ENCODE measurements at places on chromosomes 5 and 9.

- DNase-seq, result no peak
These were observed at the start of gene MCTP1 for GRCh38 chr5:95284572-95285408. Gene MCTP1 (minus strand): TSS chr5:95285094.

- no peak for DNase-seq
These were observed 50.6 kb upstream of the KCNN2 start for GRCh38 chr5:114311281-114311680.

- DNase-seq, result no peak
These were observed 2.9 kb downstream of the DPH7 start for GRCh38 chr9:137575716-137576411.

- DNase-seq, result no peak
These were observed 98.5 kb downstream of the NR3C1 start for GRCh38 chr5:143304836-143305475.

DNA sequence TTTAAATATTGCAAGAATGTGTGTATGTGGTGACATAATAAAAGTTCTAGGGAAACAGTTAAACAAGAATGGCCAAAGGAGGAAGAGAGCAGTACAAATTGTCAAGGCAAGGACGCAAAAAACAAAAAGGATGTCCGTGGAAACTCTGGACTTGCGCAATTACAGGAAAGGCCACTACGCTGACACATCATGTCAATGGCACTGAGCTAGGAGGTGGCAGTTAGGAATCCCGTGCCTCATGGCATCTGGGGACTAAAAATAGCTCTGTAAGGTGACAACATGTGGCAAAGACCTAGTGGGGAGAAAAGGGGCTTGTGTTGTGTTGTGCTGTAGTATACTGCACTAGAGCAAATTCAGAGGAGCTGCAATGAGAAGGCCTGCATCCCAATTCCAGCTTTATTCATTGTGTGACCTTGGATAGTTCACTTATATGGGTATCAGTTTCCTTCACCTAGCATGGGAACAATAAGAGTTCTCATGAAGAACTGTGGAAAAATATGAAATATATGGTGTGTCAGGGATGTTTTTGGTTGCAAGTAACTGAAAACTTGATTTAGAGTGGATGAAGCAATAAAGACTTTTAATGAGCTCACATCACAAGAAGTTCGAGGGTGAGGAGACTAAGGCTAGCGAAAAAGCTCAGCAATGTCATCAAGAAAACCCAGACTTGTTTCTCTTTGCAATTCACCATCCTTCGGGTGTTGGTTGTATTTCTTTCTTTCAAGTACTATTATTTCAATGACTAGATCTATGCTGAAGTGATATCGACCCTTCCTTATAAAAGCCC lies 124.1 kb upstream of the STC2 start:
- DNase-seq, result peak; percentile 59

DNA sequence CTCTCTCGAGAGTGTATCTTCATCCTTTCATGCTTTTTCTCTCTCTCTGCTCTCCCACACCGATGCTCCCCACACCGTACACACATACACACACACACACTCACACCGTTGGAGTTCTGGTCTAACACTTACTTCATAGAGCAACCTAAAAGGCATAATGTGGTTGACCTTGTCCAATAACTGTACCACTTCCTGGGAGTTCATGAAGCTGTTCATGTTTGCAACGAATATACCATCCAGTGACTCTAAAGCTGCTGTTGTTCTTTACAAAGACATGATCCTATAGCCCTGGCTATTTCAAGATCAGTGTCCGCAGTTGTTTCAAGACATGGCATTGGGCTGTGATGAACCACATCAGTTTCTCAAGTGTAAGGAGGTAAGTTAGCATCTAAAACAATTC lies 10.0 kb downstream of the MEF2C start:
- no peak for DNase-seq

- DNase-seq, result no peak
These were observed 17.1 kb downstream of the GKAP1 start for GRCh38 chr9:83800236-83801033.

DNA sequence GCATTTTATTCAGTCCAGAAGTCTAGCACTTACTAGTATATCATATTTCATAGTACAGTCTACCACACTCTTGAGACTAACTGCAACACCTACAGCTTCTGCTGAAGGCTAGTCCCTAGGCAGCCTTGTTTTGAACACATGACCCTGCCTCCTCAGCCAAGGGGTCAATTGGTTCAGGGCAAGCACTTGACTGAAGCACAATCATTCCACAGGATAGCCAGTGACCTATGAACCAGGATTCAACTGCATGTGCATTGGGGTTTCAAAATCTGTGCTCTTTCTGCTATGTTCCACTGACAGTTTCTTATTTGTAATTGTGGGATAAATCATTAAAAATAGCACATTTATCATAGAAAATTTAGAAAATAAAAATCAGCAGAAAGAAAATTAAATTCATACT lies 186.8 kb downstream of the TMEM161B start:
- DNase-seq, result no peak

GRCh38 chr5:143775258-143775657 lies 36.7 kb upstream of the HMHB1 start:
- no peak for DNase-seq

DNA sequence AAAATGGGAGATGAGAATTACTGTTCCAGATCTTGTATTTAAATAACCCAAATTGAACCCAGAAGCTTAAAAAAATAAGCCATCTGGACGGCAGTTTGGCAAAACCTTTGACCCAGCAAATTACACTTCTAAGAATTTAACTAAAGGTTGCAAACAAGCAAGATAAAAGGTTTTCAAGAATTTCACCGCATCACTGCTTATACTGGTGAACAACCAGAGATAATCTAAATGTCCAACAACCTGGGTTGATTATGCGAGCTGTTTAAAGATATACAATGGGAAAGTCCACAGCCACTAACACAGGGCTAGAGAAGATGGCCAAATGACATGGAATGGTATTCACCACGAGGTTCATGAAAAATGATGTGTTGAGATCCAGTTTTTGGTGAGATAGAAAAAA lies 149.3 kb downstream of the GNAQ start:
- no peak for DNase-seq

DNA sequence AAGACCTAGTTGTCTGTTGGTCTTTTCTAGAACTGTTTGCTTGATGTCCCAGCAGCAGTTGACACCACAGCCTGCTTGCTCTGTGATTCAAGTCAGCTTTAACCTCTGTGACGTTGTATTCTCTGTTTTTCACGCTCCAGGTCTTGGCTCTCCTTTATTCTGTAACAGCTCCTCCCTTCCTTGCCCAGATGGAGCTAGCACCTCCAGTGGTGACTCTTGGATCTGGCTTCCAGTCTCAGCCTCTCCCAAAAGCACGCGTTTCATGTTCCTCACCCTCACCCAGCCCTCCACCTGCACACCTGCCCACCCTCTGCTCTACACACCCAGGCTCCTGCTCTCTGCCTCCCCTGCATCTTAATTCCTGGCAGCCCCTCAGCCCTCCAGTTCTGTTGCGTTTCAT lies 50.6 kb downstream of the DMRT1 start:
- no peak for DNase-seq

- DNase-seq, result no peak
These were observed 97.4 kb downstream of the FBXO4 start for GRCh38 chr5:42022383-42022972.

GRCh38 chr9:134195558-134195957 lies 31.2 kb upstream of the RNU6ATAC start:
- peak; percentile 19 for DNase-seq

- DNase-seq, result no peak
These were observed 65.2 kb downstream of the MRPL36 start for GRCh38 chr5:1734271-1734907.

Measured in CD4-positive, alpha-beta T cell treated with Interleukin-1 beta for 1 hour (primary cell).